Hepatic stellate cell (primary cell): ENCODE measurements at places on chromosomes 3 and 15.

GRCh38 chr15:79922512-79923078, 25.8 kb upstream of the MTHFS start:
- no peak for DNase-seq

DNA sequence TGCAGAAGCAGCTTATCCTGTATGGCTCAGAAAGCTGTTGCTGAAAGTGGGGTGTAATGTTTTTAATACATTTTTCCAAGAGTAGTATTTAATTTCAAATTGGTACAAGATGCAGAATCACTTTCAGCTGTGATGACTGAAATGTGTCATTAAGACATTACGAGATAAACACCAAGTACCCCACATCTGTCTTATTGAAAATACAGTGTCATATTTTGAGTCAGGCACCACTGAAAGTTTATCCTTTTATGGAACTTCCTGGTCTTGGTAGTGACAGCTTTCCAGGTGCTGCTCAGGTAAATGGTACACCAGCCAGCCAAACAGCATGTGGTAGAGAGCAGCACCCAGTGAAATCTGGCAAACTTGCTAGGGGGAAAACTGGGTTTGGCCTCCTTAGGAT, 16.9 kb downstream of the ASTE1 start:
- no peak for DNase-seq

DNA sequence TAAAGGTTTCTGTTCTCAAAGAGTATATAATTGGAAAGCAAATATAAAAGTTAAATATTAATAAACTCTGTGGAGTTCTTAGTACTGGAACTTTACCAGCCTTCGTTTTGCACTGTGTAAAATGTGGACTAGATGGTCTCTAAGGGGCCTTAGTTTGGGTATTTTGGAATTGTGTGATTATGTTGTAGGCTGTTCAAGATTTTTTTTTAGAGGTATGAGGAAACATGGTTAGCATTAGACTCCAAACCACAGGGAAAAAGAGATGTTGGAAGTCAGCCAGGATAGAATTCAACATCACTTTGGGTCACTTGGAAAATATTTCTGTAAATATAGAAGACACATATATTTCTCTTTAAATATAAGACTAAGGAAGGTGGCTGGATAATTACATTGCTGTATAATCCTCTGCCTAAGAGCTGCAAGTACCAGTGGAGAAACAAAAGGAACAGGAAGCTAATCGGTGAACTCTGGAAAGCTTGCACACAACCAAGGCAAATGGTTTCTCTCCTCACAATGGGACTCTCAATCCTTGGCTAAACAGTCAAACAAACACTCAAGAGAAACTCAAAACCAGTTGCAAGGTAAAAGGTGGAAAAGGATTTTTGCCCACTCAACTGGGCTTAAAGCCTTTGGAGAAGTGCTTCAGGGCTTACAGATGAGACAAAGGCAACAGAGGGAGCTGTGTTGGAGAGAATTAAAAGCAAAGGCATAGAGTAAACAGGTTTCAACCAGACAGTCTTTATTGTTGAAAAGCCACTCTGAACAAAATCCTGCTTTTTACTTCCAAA, 141.7 kb downstream of the NR1D2 start:
- no peak for DNase-seq

GRCh38 chr3:127758013-127758412, 64.3 kb downstream of the MGLL start:
- no peak for DNase-seq

- DNase-seq: no peak
Observed at GRCh38 chr3:111301238-111301798, 229.7 kb downstream of the NECTIN3 start.

GRCh38 chr15:53576841-53577240, 182.6 kb downstream of the WDR72 start:
- no peak for DNase-seq

DNA sequence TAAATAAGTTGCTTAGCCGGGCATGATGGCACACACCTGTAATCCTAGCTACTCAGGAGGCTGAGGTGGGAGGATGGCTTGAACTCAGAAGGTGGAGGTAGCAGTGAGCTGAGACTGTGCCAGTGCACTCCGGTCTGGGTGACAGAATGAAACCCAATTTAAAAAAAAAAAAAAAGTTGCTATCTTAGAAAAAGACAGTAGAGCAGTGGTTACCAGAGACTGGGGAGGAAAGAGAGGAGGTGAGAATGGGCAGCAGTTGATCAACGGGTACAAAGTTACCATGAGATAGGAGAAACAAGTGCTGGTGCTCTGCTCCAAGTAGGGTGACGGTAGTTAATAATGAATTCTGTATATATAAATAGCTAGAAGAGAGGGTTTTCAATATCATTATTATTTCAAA, 821 bp upstream of the CCR2 start:
- no peak for DNase-seq

GRCh38 chr3:68751888-68752287, 180.5 kb downstream of the TAFA4 start:
- DNase-seq: no peak

DNA sequence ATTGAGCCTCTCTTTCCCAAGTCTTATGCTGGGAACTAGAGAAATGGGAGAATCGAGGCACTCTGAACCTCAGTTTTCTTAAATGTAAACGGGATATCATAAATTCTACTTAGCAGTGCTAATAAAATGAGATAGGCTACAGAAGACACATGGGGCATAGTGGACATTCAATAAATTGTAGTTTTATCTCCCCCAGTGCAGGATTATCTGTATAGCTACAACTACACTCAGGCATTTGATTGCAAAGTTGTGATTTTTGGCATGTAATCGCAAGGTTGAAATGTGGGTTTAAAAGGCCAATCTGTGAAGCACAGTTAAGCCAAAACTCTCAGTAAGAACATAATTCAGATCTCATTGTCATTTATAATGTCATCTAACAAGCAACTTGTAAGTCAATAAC, 413.7 kb upstream of the LMCD1 start:
- DNase-seq: no peak

GRCh38 chr3:177491296-177492032, 294.2 kb upstream of the TBL1XR1 start:
- peak; percentile 16 for DNase-seq
